ENCODE measurements at places on chromosomes 5 and 9. TPM values are rescaled to one million over a fixed set of nuclear protein-coding genes. Genes with fewer than 3 reads are reported as not detected.

DNA sequence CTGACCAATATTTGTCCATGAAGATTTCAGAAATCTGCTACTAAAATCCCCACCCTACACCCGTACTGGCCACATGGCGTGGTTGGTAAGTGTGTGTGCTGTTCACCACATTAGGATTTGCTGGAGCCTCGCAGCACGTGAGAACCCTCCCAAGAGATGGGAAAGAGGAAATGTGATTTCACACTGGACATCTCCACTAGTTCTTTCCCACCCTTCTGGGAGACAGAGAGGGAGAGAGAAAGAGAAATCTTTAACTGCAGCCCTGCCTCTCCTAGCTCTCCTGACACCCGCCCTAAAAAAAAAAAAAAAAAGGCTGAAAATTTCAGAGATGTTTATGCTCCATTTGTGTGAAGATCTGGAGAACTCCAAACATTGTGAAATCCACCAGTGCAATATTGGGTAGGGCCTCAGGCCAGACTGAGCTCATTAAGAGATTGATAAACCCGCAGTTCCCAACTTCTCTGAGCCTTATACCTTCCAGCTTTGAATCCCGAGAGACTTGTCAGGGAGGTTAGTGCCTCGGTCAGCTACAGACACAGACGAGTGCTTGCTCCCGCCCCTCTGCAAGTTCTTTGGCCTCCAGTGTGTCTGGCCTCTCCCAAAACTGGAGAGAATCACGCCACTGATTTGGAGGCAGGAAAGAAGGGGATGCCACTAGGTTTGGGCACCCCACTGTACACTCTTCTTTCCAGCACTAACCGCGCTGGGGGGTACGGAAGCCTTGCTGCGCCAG is 1.9 kb downstream of the SPRY4 start:
- no peak for DNase-seq

GRCh38 chr9:98806394-98807035 is 955 bp upstream of the GALNT12 start:
- no peak for DNase-seq

GRCh38 chr5:54062958-54063357 is 247.4 kb downstream of the ARL15 start:
- no peak for DNase-seq

DNA sequence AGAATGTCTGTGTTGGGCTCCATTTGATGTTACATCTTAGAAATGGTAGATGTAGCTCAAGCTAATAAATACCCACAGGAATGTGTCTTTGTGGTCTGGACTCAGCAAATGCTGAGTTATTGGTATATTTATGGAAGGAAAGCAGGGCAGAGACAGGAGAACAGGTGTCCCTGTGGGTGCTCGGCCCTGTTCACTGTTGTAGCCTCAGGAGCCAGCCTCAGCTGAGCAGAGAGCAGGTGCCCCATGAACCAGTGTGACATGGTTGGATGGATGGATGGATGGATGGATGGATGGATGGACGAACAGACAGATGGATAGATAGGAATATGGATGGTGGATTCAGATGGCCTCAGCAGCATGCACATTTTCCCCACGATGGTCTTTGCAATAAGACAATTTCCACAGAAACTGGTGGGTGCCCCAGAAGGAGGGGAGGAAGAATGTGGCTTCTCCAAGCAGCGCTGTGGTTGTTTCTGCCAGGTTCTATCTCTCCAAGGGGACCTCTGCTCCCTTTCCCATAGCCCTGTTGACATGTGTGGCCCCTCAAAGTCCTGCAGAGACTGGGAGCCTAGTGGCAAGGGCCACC is 8.2 kb upstream of the IRF1 start:
- DNase-seq = no peak

GRCh38 chr9:94937214-94937903 is 210.9 kb downstream of the AOPEP start:
- no peak for DNase-seq

SUSD1 gene
- 19.9 TPM for total RNA-seq

SLC34A1 gene
- not detected for total RNA-seq

GPR151 gene
- not detected for total RNA-seq

ABLIM3 gene
- 19.0 TPM for total RNA-seq

Measured in glutamatergic neuron (in vitro differentiated cells).